ENCODE measurements at places on chromosomes 12 and 14. TPM values are rescaled to one million over a fixed set of nuclear protein-coding genes. Genes with fewer than 3 reads are reported as not detected.

Gene KIF26A
- total RNA-seq: 0.45 TPM

Gene CATSPERB
- 8.0 TPM for total RNA-seq

Gene KRT3
- not detected for total RNA-seq

Gene OTOGL
- not detected for total RNA-seq

Gene TMEM119
- 0.30 TPM for total RNA-seq

Gene RFLNA
- not detected for total RNA-seq

Gene CLEC6A
- total RNA-seq: not detected

Gene CFAP54
- 0.30 TPM for total RNA-seq

Gene CCND2
- total RNA-seq: 790 TPM

Gene OVCH1
- not detected for total RNA-seq

Gene LRP1-AS
- total RNA-seq: not detected

Gene SALL2
- total RNA-seq: 2.2 TPM

Gene DIO3
- total RNA-seq: not detected

Data from T-helper 2 cell treated with Interferon-gamma antibody and Interleukin-4, amounts not matched to agents 100 ng/mL and 5 ng/mL, for 36 hours (primary cell).